Fibroblast of pulmonary artery (primary cell): ENCODE measurements at places on chromosomes 4 and X.

DNA sequence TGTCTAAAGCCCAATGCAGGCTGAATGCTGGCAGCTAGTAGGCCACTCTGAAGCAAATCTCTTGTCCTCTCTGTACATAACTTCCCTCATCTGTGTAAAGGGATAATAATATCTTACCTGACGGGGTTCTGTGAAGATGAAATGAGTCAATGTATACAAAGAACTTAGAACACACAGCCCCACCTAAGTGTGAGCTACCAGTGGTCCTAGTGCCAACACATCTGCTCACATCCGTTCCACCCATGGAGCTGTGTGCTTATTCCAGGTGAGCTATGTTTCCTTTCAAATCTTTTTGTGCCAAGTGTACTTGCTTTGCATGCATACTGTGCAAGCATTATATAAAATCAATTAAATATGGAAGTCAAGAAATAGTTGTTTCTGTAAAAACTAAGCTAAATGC lies 116.4 kb downstream of the TSPAN5 start:
- DNase-seq: no peak

GRCh38 chr4:19026281-19026680 lies 1004.7 kb upstream of the LCORL start:
- peak; percentile 40 for DNase-seq

- peak; percentile 13 for DNase-seq
Measured at GRCh38 chrX:54447461-54447860, 7.3 kb downstream of the TSR2 start.

DNA sequence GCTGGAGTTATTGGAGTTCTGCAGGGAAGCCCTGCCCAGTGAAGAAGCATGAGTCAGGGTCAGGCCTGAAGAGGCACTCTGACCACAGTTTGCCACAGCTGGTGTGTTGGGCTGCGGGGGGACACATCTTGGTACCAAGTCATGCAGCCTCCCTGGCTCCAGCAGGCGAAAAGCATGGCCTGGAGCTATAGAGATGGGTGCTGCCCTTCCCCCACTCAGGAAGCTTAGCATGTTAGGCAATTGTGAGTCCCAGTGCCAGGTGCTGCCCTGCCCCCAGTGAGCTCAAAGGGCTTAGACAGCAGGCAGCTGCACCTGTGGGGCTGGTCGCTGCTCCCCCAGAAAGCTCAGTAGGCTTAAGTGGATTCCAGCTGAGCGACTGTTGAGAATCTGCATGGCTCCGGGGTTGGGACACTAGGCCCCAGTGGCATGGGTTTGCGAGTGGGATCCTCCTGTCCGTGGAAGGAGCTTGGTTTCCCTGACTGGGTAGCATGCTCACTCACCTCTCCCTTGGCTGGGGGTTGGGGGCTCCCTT lies 755.5 kb downstream of the GLUD2 start:
- DNase-seq: no peak

DNA sequence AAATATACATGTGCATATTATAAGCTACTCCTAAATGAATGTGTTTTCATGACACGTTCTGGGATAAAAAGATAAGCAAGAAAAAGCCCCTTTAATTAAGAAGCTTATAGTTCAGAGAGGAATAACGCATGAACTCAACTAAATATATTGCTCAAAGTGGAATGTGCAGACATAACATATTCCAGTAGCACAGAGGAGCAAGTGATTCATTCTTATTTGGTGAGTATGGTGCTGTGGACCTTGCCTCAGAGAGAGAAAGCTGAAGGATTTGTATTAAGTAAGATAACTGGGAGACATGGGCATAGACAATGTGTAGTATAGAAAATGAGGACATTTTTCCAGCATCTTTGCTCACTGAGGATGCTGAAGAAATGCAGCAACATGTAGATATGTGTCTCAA lies 76.8 kb downstream of the CFAP299 start:
- no peak for DNase-seq

DNA sequence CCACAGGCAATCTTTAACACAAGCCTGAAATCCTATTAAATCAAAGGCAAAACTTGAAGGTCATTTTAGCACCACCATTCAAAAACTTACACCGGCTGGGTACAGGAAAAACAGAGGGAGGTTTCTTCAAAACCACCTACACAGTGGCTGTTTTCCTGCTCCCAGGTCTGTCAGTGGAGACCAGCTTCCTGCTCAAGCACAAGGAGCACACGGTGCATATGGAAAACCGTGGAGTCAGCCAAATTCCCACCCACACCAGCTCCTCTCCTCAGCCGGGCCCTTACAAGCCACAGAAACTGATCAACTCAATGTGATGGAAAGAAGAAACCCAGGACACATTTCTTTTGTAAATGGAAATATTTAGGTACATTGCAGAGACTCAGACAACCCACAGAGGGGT lies 14.3 kb upstream of the FAM241A start:
- no peak for DNase-seq
